ENCODE measurements at places on chromosomes 1 and 21. TPM values are rescaled to one million over a fixed set of nuclear protein-coding genes. Genes with fewer than 3 reads are reported as not detected.
A peak's percentile ranks its signal among the peaks of the same experiment; 100 is the strongest.

The TMEM81 gene
- total RNA-seq, result 2.3 TPM

GRCh38 chr1:204972426-204972825 lies 70.6 kb upstream of the CNTN2 start:
- DNase-seq, result no peak

GRCh38 chr1:29592731-29593130 lies 356.4 kb downstream of the PTPRU start:
- DNase-seq, result no peak

- no peak for DNase-seq
These were observed 119.7 kb downstream of the ETS2 start for GRCh38 chr21:38925478-38925877.

DNA sequence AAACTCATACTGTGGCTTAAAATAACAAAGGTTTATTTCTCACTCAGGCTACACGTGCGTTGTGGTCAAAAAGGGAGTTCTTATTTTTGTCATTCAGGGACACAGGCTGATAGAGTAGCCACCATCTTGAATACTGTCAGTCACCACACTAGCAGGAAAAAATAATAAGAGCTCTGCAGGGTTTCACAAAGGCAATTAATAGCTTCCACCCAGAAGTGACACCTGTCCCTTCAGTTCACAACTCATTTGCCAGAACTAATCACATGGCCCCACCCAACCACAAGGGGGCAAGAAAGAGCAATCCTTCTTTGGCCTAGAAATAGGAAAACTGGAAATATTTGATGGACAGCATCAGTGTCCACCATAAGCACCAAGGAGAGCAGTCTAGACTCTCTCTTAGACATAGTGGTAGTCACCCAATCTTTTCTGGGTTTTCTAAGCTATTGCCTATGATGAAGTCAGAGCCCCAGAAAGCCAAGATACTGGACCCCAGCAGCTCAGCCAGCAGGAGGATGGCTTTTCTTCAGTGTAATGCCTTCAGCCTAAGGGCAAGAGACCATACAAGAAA lies 8.2 kb downstream of the HAPLN2 start:
- peak; percentile 37 for DNase-seq

The CBR3 gene
- total RNA-seq, result 22.0 TPM

The USH2A gene
- total RNA-seq, result not detected

DNA sequence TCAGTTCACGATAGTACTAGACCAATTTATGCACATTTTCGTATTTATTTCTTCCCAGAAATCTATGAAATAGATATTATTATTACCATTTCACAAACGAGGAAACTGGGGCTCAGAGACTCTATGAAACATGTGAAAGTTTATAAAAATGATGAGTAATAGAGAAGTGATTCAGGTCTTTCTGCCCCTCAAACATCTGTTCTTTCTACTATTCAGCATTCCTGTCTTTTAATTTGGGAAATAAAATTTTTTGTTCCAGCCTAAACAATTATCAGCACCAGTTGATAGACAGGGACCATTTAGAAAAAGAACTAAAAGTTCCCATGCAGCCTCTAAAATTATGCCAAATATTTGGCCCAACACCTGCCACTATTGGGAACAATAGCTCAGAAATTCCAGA lies 585.1 kb downstream of the PTPRC start:
- no peak for DNase-seq

GRCh38 chr1:189970331-189971230 lies 507.1 kb downstream of the BRINP3 start:
- DNase-seq, result no peak

The S100A16 gene
- 38.8 TPM for total RNA-seq

DNA sequence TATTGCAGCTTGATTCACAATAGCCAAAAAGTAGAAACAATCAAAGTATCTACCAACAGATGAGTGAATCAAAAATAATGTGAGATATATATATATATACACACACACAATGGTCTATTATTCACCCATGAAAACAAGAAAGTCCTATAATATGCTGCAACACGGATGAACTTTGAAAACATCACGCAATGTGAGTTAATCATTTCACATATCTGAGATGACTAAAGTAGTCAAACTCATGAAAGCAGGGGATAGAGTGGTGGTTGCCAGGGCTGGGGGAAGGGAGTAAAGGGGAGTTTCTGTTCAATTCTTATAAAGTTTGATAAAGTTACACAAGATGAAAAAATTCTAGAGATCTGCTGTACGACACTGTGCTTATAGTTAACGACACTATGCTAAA lies 1234.8 kb downstream of the MRPL39 start:
- DNase-seq, result no peak

GRCh38 chr1:84847253-84848250 lies 45.5 kb downstream of the LPAR3 start:
- DNase-seq, result peak; percentile 66

GRCh38 chr1:109573785-109574184 lies 25.4 kb downstream of the GNAI3 start:
- no peak for DNase-seq

DNA sequence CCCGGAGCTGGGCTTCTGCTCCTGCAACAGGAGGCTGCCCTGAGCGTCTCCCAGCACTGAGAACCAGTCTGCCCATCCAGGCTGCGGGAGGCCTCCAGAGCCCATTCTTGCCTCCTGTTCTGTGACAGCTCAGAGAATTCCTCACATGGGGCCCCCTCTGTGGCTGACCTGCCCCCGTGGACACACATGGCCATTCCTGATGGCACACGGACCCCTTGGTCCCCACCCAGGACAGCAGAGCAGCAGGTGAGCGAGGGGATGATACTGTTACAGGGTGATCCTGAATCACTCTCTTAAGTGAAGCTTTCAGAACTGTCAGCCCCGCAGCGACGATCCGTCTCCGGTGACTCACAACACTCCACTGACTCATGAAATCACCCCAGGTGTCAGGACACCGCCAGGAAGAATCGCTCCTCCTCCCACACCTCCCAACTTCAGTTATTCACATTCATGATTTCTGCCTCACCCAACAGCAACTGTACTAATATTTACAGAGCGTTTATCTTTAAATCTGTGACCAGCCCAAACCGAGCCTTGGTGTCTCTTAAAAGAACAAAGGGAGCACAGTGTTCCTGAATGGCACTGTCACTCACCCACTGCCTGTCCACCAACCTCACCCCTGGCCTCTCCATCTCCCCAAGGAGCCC lies 22.5 kb downstream of the CHD5 start:
- DNase-seq, result no peak

- no peak for DNase-seq
These were observed 1.7 kb downstream of the MCL1 start for GRCh38 chr1:150577557-150578271.

The SPRR2E gene
- total RNA-seq, result not detected

GRCh38 chr1:58978096-58978495 lies 194.2 kb upstream of the JUN start:
- no peak for DNase-seq

DNA sequence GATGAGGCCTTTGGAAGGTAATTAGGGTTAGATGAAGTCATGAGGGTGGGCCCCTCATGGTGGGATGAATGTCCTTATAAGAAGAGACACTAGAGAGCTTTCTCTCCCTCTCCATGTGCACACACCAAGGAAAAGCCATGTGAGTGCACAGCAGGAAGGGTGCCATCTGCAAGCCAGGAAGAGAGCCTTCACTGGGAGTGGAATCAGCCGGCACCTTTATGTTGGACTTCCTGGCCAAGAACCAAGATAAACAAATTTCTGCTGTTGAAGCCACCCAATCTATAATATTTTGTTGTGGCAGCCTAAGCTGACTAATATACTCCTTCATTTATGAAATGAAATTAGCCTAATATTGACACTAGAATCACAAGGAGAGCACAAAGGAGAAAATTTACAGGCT lies 38.2 kb upstream of the PKP1 start:
- no peak for DNase-seq

GRCh38 chr1:42239555-42239954 lies 75.0 kb upstream of the GUCA2A start:
- no peak for DNase-seq

The PTGFRN gene
- 25.2 TPM for total RNA-seq

- DNase-seq, result no peak
These were observed 2.7 kb downstream of the CLIC6 start for GRCh38 chr21:34671462-34671861.

- DNase-seq, result no peak
These were observed 31.1 kb downstream of the KRTAP10-1 start for GRCh38 chr21:44508711-44509445.

The NFASC gene
- 0.03 TPM for total RNA-seq

- DNase-seq, result no peak
These were observed 10.8 kb downstream of the MTARC1 start for GRCh38 chr1:220797553-220797952.

The PCP4 gene
- total RNA-seq, result not detected

- no peak for DNase-seq
These were observed 414.6 kb upstream of the PTBP2 start for GRCh38 chr1:96306809-96307560.

The TLCD4 gene
- total RNA-seq, result 2.5 TPM

GRCh38 chr1:23282957-23283356 lies 61.1 kb downstream of the HNRNPR start:
- no peak for DNase-seq

- no peak for DNase-seq
These were observed 34.3 kb downstream of the PCNX2 start for GRCh38 chr1:233261206-233261605.

- DNase-seq, result no peak
These were observed 17.5 kb upstream of the IGFN1 start for GRCh38 chr1:201172999-201173610.
